ENCODE measurements at places on chromosomes 4 and X. TPM values are rescaled to one million over a fixed set of nuclear protein-coding genes. Genes with fewer than 3 reads are reported as not detected.
A peak's percentile ranks its signal among the peaks of the same experiment; 100 is the strongest.

DNA sequence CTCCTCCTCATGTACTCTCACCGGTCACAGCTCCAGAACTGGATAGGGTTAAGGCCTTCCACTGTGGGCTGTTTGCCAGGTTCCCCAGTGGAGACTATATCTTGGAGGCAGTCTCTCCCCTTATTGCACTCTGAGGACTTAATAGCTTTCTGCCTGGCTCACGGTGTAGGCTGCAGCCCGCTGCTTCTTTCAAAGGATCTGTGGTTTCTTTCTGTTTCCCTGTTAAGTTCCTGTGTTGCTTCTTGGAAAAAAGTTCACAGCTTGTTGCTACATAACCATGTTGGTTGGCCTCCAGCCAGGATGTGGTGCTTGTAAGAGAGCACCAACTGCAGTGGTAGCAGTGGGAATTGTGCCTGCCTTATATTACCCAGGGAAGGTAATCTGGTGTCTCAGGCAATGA lies 24.9 kb upstream of the ZDHHC15 start:
- DNase-seq, result peak; percentile 63

The DUX4 gene
- total RNA-seq, result not detected

The BTK gene
- total RNA-seq, result 2.6 TPM

The ITIH6 gene
- total RNA-seq, result not detected

The TMPRSS11D gene
- total RNA-seq, result not detected

- no peak for DNase-seq
Measured at GRCh38 chr4:97910005-97910404, 233.3 kb downstream of the STPG2 start.

DNA sequence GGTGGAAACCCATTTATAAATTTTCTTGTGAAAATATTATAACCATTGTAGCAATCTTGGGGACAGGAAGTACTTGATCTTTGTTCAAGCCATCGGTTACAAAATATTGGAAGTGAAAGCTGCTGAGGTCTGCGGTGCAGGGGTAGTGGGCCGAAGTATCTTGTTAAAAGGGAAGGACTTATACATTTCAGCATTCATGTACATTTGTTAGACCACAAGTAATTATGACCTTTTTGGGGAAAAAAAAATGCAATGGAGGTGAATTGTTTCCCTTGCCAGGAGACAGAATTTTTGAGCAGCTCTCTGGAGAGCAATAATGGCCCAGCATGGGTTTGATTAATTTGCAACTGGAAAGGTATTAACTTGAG lies 121.3 kb downstream of the EGF start:
- no peak for DNase-seq

The HELT gene
- not detected for total RNA-seq

All from body of pancreas (tissue), 4 donors.